ENCODE measurements at places on chromosomes 13 and 19.

DNA sequence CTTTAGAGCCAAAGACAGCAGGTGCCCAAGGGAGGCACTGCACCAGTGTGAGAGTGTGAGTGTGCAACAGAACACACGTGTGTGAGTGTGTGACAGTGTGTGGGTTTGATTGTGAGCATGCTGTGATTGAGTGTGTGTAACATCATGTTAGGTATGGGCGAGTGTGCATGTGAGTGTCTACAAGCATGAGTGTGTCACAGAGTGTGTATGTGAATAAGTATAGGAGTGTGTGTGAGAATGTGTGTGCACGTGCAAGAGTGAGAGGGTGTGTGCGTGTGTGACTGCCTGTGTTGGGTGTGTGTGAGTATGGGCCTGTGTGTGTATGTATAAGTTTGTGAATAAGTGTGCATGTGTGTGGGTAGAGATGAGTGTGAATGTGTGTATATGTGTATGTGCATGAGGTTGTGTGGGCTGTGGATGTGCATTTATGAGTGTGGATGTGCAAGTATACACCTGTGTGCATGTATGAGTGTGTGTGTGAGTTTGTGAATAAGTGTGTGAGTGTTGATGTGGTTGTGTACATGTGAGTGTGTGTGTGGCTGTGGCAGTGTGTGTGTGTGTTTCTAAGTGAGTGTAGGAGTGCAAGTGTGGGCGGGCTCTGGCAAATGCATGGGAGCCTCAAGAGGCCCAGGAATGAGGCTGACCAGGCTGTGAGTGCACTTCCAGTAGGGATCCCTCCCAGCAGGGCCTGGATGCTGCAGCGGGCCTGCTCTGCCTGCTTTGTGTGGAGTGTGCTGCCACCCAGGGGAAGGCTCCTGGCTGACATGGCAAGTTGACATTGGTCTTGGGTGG, 198.4 kb downstream of the COL4A1 start:
- no peak for DNase-seq

GRCh38 chr19:49595819-49596404, 4.9 kb downstream of the PRR12 start:
- no peak for DNase-seq

DNA sequence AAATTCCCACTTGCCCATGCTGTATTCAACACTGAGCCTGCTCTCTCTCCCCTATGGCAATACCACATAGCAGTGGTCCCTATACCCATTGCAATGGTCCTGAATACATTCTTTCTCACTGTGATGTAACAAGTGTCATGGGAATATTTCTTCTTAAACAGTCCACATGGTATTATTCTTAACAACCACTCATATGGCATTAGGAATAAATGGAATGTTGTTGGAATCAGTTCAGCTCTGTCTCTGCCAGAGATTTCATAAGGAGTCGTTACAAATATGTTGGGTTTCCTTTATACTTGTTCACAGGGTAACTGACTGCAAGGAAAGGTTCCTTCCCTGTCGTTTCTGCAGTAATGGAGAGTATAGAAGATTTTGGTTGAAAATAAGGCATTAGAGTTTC, 128.3 kb upstream of the SPATA13 start:
- DNase-seq, result peak; percentile 88

DNA sequence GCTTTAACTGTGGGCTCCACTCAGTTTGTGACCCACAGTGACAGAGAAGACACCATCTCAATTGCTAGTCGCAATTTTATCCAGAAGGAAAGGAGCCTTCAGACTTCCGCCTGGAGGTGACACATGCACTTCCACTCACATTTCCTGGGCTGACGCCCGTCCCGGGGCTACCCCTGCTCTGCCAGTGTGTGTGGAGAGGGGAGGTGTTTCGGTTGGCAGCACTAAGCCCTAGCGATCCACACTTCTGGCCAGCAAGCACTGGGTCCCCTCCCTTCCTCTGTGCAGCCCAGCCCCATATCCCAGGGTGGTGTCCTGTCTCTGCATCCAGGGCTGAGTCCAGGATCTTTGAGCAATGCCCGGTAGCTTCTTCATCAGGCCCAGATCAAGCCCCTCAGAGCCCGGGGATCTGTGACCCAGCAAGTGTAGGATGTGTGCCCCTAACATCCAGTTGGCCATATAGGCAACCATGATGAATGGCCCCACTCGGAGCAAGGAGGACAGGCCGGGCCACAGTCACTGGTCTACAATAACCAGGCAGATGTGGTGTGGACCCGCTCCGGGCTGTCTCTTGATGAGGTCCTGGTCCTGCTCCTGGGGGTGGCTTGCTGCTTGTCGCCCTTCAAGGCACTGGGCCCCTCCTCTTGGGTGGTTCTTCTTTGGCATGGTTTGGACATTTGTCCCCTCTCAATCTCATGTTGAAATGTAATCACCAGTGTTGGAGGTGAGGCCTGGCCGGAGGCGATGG, 141.9 kb upstream of the SPACA7 start:
- no peak for DNase-seq

GRCh38 chr13:98741741-98742435, 10.6 kb downstream of the SLC15A1 start:
- peak; percentile 41 for DNase-seq

GRCh38 chr13:27043013-27043412, 128.6 kb downstream of the USP12 start:
- DNase-seq, result peak; percentile 96

All from BJ (cell line).